SHP77 treated with DMSO at 0.1 percent for 48 hours (cell line): ENCODE measurements at places on chromosomes 2 and 18.

GRCh38 chr2:46302005-46302695 lies 4.9 kb downstream of the EPAS1 start:
- DNase-seq, result no peak

DNA sequence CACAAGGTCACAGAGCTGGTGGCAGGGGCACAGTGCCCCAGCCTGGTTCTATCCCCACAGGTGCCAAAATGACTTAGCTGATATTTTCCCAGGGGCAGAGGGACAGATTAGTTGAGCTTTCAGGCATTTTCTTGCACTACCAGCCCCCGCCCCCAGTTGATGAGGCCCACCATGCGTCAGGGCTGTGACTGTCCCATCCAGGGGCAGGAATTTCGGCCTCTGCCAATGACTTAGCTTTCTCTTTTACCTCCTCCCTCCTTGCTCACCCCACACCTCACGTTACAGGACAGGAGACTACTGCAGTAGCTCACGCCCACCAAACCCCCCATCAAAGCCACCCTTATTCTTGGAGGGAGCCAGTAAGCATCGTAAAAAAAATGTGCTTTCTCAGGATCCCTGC lies 31.5 kb downstream of the MRO start:
- DNase-seq, result no peak

DNA sequence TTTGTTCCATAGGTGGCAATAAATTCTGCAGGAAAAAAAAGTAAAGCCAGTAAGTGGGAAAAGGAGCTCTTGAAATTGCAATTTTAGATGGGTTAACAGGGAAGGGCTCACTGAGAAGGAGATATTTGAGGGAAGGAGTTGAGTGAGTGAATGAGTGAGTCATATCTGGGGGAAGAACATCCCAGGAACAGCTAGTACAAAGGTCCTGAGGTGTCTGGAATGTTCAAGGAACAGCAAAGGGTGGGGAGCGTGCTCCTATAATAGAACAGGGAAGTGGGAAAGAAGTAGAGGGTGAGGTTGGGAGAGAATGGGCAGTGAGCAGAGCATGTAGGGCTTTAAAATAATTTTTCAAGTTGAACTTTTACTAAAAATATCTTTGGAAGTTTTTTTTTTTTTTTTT lies 68.0 kb upstream of the PSME4 start:
- no peak for DNase-seq

GRCh38 chr2:17104454-17104853 lies 413.8 kb downstream of the RAD51AP2 start:
- no peak for DNase-seq

- DNase-seq, result no peak
These were observed 115.7 kb downstream of the VIT start for GRCh38 chr2:36812196-36812595.

- no peak for DNase-seq
These were observed 27.1 kb downstream of the PID1 start for GRCh38 chr2:229243890-229244560.

DNA sequence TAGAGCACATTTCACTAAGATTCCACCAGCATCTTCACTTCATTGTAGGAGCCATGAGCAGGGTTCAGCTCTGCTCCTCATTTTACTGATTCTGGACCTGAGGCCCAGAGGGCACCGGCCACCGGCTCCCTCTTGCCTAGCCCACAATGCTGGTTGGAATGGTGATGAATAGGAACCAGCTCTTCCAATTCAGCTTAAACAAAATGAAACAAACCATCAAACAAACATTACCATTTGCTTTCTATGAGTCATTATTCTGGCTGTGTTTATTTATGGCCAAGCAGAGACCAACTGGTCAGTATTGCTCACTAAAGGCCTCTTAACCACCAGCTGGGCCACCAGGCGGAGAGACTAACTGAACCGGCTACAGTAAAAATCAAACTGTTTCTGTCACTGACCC lies 176.7 kb downstream of the MTX2 start:
- no peak for DNase-seq

DNA sequence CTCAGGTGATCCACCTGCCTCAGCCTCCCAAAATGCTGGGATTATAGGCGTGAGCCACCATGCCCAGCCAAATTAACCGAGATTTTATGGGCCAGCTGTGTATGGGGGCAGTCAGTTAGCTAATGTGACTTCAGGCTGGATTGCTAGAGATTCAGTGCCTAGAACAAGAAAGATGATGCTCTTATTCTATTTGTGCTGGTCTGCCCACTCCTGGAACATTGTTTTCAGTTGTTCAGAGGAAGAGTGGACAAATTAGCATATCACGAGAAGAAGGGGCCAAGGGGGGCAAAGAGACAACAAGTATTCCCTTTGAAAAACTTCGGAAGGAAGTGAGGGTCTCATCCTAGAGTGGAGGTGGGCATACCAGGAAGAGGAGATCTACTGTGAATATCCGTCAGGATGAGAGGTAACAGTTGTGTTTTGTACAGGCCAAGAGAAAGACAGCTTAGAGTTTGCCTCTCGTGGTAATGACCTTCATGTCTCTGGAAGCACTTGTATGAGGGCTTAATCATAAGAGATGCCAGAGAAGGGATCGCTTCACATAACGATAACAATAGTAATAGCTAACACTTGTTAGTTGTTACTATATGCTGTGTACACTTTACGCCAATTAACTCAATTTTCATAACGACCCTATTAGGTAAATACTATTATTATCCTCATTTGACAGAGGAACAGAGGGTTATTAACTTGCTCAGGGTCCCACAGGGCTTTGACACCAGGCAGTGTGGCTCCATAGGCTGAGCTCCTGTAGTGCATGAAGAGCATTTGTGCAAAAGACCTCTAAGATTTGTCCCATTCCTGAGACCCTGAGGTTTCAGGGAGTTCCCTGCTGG lies 138.3 kb downstream of the DDX1 start:
- DNase-seq, result no peak

GRCh38 chr18:24910221-24910620 lies 441.7 kb downstream of the ZNF521 start:
- DNase-seq, result no peak

- no peak for DNase-seq
These were observed 178.8 kb upstream of the HDAC4 start for GRCh38 chr2:239579524-239580198.

DNA sequence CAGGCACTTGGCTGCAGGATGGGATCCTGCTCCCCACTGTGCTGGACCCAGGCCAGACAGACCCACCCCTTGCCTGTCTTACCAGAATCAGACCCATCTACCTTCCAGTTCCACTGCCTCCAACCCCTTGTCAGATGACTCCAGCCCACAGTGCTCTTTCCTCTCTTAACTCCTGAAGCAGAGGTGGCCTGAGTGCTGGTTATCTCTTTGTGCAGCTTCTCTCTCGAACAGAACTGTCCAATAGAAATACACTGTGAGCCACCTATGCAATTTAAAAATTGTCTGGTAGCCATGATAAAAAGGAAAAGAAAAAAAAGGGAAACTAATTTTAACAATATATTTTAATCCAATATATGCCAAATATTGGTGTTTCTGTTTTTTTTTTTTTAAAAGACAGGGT lies 160.2 kb upstream of the SMAD2 start:
- no peak for DNase-seq

DNA sequence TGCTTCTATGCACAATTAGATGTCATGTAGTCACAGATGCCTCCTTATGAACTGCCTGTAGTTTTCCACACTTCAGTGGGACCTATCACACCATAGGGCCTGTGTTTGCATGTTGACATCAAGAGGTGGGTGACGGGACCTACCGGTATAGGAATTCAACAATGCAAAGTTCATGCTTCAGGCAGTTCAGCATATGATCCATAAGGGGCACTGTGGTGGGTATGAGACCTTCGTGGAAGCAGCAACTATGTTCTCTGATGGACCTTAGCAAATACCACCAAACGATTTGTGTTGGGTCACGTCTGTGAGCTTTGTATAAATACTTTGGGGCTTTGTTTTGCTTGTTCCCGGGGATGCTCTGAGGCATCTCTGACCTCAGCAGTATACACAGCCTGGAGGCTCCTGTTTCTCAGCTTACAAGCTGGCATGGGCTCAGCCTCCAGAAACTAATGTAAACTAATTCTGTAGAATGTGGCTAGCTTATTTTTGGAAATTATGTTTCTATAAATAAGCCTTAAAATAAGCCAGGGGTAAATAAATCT lies 111.6 kb downstream of the DTNA start:
- DNase-seq, result no peak

GRCh38 chr2:38076710-38077430 lies 919 bp upstream of the CYP1B1 start:
- DNase-seq, result peak; percentile 28

DNA sequence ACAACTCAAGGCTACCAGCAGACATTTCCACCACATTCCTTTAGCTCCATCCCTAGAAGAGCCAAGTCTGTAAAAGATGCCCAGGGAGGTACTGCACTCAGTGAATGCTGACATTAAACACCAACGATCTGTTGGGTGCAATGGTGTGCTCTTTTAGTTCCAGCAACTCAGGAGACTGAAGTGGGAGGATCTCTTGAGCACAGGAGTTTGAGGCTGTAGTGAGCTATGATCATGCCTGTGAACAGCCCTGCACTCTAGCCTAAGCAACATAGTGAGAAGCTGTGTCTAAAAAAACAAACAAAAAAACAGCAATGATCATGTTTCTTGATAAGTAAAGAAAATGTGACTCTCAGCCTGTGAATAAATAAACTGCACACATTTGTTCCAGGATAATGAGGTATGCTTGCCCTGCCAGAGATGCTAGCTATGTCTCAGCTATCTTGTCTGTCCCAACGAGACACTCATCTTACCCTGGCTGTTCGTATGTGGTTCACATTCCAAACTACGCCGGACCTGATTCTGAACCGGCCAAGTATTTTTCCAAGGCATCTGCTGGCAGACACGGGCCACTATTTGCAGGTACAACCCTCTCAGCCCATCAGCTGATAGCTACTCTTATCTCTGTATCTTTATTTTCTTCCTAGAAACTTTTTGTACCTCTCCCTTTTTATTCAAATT lies 21.8 kb downstream of the TMEM182 start:
- no peak for DNase-seq

DNA sequence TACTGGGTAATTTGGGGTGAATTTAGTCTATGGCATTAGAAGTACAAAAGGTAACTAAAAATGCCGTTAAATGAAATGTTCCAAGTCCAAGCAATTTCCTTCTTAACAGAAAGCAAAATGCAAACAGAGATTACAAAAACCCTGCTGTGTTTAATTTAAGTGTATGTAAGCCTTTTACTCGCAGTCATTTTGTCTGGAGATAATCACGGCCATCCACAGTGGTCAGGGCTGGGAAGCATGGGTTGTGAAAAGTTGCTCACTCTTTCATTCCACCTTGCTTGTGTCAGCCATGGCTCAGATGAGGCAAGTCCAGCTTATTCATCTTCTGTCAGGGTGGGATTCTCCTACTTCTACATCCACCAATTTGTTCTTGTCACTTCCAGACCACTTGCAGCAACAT lies 983.6 kb upstream of the ZEB2 start:
- DNase-seq, result no peak

DNA sequence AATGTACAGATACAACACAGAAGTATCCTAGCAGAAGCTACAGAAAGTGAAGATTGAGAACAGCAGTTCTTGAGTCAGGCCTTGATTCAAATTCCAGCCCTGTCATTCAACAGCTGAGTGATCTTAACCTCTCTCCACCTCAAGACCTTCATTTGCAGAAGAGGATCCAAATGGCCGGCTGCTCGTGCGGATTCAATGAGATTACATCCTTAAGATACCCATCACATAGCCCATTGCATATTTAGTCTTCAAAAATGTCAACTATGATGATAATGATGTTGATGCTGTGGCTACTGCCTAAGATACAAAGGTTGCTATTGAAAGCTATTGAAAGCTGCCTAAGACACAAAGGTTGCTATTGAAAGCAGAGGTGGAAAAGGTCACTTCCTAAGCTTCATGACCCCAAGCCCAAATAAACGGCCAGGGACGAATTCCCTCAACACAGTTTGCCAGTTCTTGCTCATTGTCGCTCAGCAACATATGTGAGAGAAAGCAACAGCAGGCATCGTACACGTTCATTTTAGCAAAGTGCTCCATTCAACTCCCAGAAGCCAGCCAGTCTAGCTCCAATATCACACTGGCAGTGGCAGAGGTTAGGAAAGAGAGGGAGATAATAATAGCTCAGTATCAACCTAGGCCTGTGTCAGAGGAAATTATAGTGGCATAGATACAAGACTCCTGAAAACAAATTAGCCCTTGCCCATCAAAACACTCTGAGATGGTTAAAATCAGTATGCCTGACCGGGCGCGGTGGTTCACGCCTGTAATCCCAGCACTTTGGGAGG lies 36.1 kb downstream of the MRPL35 start:
- DNase-seq, result no peak

DNA sequence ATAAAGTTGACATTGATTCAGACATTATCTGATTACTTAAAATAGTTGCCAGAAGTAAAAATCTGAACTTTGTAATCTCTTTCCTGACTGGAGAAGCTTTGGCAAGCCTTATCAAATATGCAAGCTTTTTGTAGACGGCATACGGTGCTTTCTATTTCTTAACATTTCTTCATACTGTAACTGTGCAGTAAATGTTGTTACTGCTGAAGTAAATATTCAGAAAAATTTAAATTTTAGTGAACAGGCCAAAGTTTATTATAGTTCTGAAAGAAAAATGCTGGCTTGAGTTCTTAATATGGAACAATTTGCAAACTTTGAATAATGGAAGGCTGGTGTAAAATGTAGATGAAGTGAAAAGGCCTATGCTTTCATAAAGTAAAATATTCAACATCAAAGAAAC lies 1.8 kb downstream of the TTN start:
- no peak for DNase-seq

- no peak for DNase-seq
These were observed 39.3 kb downstream of the TSHZ1 start for GRCh38 chr18:75249672-75250470.

DNA sequence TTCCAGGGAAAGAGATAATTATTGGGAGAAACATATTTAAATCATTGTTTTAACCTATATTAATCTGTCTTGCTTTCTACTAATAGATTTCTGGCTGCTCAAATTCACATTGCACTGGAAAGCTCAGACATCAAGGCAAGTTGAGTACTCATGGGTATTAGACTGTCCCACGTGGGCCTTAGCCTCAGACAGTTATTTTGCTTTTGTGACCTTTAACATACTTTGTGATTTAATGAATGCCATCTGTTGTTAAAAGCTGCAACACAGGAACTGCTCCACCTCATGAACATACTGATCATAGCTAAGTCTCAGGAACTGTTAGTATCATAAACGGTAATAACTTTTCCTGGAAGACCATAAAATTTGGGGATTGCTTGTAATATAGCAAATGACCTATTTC lies 2.7 kb upstream of the LCT start:
- DNase-seq, result no peak

DNA sequence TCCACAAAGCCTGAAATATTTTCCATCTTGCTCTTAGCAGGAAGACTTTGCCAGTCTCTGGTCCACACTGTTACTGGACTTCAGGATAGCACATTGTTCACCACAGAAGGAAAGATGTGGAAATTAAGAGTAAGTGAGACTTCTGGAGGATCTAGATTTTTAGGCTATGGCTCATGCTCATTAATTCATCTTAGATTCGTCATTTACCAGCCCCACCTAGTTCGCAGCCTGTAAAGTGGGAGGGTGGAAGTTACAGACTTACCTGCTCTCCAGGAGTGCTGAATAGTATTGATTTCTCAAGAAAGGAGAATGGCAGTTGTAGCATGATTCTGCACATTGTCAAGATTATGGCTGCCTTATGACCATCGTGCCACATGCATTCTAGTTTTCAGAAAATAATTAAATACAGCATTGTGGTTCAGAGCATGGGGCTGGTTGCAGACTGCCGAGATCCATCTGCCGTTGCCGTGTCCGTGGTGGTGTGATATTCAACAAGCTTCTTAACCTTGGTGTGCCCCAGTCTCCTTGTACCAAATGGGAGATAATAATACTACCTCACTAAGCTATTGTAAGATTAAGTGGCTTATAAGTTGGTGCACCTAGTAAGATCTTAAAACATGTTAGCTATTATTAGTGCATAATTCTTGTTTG lies 56.8 kb downstream of the RNF144A start:
- no peak for DNase-seq
